ENCODE measurements at places on chromosomes 12 and 14.

DNA sequence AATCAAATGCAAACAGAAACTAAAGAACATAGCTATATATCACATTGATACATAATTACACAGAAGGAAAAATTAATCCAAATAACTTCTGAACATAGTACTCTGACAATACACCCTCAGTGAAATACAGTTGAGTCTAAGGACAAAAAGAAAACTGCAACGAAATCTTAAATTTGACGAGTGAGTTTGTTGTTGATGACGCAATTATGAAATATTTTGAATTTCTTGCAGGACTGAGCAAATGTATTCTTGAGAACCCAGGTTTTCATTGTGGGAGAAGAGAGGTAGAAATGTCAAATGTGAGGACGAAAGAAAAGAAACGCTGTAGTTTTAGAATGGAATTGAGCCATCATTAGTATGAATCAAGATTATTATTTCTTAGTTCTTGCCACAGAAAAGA is 46.3 kb downstream of the EGLN3 start:
- DNase-seq = no peak

DNA sequence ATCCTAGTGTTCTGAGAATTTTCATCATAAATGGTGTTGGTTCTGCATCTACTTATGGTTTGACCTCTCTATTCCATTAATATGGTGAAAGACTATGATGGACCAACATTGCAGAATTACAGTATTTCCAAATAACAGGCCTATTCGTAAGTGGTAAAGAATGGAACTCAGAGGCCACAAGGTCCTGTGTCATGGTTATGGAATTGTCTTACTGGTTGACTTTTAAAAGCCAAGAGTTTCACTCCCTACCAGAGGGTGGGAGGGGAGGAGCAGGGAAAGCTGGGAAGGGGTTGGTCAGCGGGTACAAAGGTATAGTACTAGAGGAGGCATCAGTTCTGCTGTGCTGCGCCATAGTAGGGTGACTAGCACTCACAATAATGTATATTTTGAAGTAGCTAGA is 153.4 kb downstream of the TMEM132D start:
- DNase-seq = no peak

GRCh38 chr14:74650927-74651686 is 39.1 kb upstream of the LTBP2 start:
- no peak for DNase-seq

GRCh38 chr14:63910583-63911363 is 58.0 kb downstream of the SYNE2 start:
- DNase-seq = no peak

GRCh38 chr12:29799591-29799990 is 15.8 kb upstream of the TMTC1 start:
- peak; percentile 29 for DNase-seq

DNA sequence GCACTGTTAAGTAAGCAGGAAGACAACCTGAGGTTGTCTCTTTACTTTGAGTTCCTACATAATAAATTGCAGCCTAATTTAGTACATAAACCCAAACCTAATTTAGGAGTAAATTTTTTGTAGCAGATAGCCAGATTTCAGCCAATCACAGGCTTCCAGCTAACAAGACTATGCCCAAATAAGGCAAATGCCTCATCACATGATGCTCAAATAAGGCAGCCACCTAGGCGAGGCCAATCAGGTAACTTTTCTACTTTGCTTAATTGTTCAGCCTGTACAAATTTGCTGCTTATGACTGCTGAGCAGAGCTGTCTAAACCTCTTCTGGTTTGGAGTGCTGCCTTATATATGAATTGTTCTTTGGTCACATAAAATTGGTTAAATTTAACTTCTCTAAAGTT is 1118.7 kb upstream of the TMEM132C start:
- DNase-seq = no peak

GRCh38 chr12:10220398-10221077 is 7.9 kb downstream of the GABARAPL1 start:
- DNase-seq = peak; percentile 57

GRCh38 chr12:115609347-115609746 is 668.1 kb downstream of the MED13L start:
- DNase-seq = no peak

GRCh38 chr12:100661300-100661951 is 87.9 kb downstream of the GAS2L3 start:
- DNase-seq = no peak

GRCh38 chr14:93970965-93971634 is 5.3 kb downstream of the ASB2 start:
- DNase-seq = no peak

All from brain (organoid and tissue), 16 donors.